Naive thymus-derived CD4-positive, alpha-beta T cell (primary cell): ENCODE measurements at places on chromosomes 1 and 21. TPM values are rescaled to one million over a fixed set of nuclear protein-coding genes. Genes with fewer than 3 reads are reported as not detected.

DNA sequence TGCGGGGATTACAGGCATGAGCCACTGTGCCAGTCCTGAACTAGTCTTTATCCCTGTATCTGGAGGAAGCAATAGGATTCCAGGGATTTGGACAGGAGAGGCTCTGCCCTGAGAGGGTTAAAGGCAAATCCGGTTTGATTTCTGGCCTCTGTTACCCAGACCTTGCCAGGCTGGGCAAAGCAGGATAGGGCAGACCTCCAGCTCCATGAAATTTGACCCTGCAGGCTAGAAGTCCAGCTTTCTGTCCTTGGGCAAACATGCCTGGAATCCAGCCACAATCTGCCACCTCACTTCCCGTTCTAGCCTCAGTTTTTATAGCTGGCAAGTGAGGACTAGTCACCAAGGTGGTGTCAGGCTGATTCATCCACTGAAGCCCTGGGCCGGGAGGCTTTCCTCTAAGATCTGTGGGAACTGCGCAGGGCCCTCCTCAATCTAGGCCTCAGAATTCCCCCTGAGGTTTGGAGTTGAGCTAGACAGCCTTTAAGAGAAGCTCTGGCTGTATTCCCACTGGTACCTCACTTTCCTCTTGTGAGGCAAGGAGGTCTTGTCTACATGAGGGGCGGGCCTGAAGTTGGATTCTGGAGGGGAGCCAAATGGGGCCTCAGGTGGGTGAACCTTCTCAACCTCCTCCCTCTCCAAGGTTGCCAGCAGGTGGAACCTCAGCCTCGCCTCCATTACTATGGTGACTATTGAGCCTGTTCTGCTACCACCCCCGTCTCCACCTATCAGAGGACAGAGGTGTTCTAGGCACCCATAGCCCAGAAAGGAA is 7.0 kb upstream of the P3R3URF start:
- H3K27ac ChIP-seq: no peak overlapping the region
- H3K4me1 ChIP-seq: no peaks in the 10 kb centered on the region
- no peak overlapping the region for H3K4me3 ChIP-seq
- H3K36me3 ChIP-seq: no peaks in the 10 kb centered on the region
- no peak for DNase-seq

GRCh38 chr1:243735457-243735856 is 114.6 kb downstream of the AKT3 start:
- no peaks in the 10 kb centered on the region for H3K27me3 ChIP-seq
- DNase-seq: no peak
- H3K27ac ChIP-seq: no peak overlapping the region
- H3K36me3 ChIP-seq: no peaks in the 10 kb centered on the region
- no peaks in the 10 kb centered on the region for H3K4me1 ChIP-seq

DNA sequence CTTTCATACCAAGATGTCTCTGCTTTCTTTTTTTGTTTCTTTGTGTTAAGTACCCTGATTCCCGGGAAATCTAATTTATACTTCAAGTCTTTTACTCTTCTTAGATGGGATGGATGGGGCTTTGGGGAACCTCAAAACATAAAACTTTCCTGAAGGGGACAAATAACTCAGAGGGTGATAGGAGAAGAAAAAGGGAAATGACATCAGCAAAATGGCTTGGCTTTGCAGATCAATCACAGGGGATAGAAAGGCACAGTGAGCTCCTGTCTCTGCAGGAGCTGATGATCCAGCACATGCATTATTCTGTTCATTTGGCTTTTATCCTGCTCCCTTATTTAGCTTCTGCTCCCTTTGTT is 1.4 kb upstream of the CA14 start:
- DNase-seq: no peak
- H3K36me3 ChIP-seq: no peaks in the 10 kb centered on the region
- no peak overlapping the region for H3K4me3 ChIP-seq

DNA sequence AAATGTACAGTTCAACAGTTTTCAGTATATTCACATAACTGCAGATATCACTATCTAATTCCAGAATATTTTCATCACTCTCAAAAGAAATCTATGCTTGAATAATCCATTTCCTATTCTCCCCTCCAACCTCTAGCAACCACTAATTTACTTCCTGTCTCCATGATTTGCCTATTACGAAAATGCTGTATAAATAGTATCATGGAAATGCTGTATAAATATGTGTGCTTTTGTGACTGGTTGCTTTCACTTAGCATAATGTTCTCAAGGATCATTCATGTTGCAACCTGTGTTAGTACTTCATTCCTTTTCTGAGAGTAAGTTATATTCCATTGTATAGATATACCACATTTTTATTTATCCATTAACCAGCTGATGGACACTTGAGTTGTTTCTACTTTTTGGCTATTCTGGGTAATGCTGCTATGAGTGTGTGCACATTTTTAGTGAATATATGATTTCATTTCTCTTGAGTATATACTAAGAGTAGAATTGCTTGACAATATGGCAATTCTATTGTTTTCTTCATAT is 115.6 kb downstream of the TNFSF18 start:
- H3K36me3 ChIP-seq: no peaks in the 10 kb centered on the region
- no peak overlapping the region for H3K4me3 ChIP-seq
- H3K27ac ChIP-seq: no peak overlapping the region
- no peaks in the 10 kb centered on the region for H3K4me1 ChIP-seq

DNA sequence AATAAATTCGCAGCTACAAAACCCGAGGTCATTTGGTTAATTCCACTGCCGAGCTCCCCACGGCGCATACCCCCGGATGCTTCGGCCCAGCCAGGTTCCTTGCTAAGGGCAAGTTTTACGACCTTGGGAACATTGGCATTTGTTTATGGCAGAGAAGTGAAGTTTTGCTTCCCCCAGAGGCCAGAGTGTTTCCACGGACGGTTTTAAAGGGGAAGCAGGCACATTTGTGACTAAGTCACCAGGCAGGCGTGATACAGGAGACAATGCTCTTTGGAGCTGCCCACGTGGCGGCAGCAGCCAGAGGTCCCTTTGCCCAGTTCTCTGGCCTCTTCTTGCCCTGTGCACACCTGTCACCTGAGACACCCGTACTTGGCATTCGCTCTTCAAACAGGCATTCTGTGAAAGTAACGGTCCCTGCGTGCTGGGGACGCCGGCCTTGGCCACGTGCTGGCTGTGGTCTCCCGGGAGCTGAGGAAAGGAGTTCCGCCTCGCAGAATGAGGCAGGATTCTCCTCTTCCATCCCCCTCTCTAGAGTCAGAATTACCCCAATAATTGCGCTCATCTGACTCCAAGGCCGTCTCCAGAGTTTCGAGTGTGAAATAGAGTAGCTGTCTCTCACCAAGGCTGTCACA is 138.3 kb downstream of the PRDM16 start:
- H3K4me1 ChIP-seq: no peaks in the 10 kb centered on the region
- H3K4me3 ChIP-seq: no peak overlapping the region
- H3K36me3 ChIP-seq: no peaks in the 10 kb centered on the region
- no peak for DNase-seq

GRCh38 chr1:109901524-109902145 is 9.0 kb upstream of the CSF1 start:
- H3K27me3 ChIP-seq: no peaks in the 10 kb centered on the region
- H3K4me3 ChIP-seq: no peak overlapping the region
- H3K4me1 ChIP-seq: peaks cover 12% of the 10 kb centered on the region
- no peaks in the 10 kb centered on the region for H3K36me3 ChIP-seq
- DNase-seq: no peak

- no peak for DNase-seq
- no peak overlapping the region for H3K27ac ChIP-seq
- no peaks in the 10 kb centered on the region for H3K27me3 ChIP-seq
- H3K4me1 ChIP-seq: no peaks in the 10 kb centered on the region
- no peak overlapping the region for H3K4me3 ChIP-seq
- H3K36me3 ChIP-seq: no peaks in the 10 kb centered on the region
These were observed 294.3 kb upstream of the SPAG17 start for GRCh38 chr1:118479351-118479750.

GRCh38 chr1:8965121-8965820 is 19.6 kb downstream of the CA6 start:
- peak overlapping the region; percentile 18 for H3K4me3 ChIP-seq
- peaks cover 5% of the 10 kb centered on the region for H3K36me3 ChIP-seq
- peaks cover 5% of the 10 kb centered on the region for H3K4me1 ChIP-seq
- no peak for DNase-seq

- no peaks in the 10 kb centered on the region for H3K4me1 ChIP-seq
- H3K27ac ChIP-seq: no peak overlapping the region
- H3K36me3 ChIP-seq: no peaks in the 10 kb centered on the region
- no peak overlapping the region for H3K4me3 ChIP-seq
- no peak for DNase-seq
These were observed 147.9 kb upstream of the RGS18 start for GRCh38 chr1:192010406-192010805.

TSPAN1 gene
- not detected in 2 replicates for total RNA-seq

DVL1 gene
- 45.9 TPM for total RNA-seq

ZC3H12A gene
- total RNA-seq: 35.0 TPM

PSMG1 gene
- 17.1 TPM for total RNA-seq

XCL2 gene
- 3.0 TPM for total RNA-seq

KCNK1 gene
- not detected for total RNA-seq
